Adipocyte (in vitro differentiated cells): ENCODE measurements at places on chromosomes 5 and 9.

GRCh38 chr5:82425591-82425990, 147.4 kb upstream of the RPS23 start:
- DNase-seq, result no peak

- no peak for DNase-seq
These were observed 29.2 kb upstream of the GZMA start for GRCh38 chr5:55073211-55073610.

DNA sequence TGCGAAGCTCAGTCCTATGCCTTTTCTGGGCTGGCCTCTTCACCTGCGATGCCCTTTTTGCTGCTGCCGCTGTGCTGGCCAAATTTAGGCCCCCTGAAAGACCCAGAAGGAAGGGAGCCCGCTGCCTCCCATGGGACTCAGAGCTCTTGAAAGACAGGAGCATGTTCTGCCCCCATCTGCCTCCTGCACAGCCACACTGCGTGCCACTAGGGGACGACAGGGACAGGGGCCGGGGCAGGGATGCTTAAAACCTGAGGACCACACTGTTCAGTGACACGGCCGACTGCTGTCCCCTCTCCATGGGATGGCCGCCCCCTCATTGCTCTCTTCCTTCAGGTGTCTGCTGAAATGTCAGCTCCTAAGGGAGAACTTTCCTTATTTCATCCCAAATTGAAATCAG, 132.4 kb downstream of the ADAMTS2 start:
- peak; percentile 46 for DNase-seq

DNA sequence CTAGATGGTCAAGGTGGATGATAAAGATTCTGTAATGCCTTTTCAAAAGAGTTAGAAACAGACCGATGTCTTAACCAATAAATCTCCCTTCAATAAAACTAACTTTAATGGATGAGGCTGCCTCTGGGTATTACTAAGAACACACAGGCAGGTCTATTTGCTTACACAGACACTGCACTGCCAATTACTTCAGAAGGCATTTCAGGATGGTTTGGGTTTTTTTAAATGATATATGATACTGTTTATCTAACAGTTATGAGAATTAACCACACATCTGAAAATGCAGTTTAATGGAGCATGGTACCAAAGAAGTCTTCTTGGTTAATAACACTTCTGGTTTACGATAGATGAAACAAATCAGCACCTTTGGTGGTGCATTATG, 367.9 kb upstream of the GRAMD2B start:
- DNase-seq, result no peak

- no peak for DNase-seq
These were observed 30.9 kb upstream of the SLC9A3 start for GRCh38 chr5:555058-555623.
